NCI-H524 (cell line): ENCODE measurements at places on chromosomes 6 and 20.

DNA sequence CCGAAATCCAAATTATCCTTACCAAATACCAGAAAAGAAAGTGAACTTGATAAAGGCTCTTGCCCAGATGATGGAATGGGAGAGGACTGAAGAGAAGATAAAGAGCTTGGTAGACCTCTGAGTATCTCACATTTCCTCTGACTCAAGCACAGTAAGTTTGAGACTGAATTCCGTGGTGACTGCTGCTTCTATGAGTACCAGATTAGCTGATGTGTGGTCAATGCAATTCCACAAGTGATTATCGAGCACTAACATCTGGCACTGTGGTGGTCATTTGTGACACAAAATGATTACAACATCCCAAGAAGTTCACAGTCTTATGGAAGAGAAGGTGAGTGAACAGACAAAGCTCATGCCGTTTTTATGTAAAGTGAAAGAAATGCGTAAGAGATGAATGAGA, 2.6 kb upstream of the RPS6KA2 start:
- no peak for DNase-seq

- no peak for DNase-seq
Measured at GRCh38 chr6:159535656-159536350, 157.2 kb downstream of the SOD2 start.

DNA sequence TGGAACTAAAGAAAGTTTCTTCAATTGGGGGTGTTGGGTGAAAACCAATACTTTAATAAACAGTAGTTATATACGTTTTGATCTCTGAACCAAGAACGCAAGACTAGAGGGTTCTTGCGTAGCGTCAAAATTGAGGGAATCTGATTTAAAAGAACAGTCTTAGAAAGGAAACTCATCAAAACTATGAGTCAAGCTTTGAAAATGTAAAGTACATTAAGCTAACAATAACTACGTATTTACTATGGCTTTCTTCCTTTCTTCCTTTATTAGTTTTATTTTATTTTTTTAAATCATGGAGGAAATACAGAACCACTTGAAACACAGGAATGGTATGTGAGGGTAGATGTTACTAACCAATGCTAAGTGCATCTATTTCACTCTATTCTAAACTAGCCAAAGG, 287.0 kb upstream of the RSPO3 start:
- no peak for DNase-seq

DNA sequence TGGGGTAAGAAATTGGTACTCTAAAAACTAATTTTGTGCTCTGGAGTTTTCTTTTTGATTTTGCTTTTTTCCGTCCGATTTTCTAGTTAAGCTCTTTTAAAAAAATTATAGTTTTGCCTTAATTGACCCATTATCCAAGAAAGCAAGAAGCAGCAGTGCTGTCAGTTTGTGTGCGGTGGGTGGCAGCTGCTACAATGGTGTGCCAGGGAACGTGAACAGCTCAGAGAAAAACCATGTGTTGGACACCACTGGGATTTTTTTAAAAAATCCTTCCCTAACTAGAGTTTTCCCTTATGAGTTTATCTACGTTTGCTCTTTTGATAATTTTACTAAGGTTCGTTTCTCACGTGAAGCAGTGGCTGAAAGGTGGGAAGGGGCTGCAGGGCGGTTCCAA, 8.0 kb downstream of the MAP3K5 start:
- DNase-seq = no peak

DNA sequence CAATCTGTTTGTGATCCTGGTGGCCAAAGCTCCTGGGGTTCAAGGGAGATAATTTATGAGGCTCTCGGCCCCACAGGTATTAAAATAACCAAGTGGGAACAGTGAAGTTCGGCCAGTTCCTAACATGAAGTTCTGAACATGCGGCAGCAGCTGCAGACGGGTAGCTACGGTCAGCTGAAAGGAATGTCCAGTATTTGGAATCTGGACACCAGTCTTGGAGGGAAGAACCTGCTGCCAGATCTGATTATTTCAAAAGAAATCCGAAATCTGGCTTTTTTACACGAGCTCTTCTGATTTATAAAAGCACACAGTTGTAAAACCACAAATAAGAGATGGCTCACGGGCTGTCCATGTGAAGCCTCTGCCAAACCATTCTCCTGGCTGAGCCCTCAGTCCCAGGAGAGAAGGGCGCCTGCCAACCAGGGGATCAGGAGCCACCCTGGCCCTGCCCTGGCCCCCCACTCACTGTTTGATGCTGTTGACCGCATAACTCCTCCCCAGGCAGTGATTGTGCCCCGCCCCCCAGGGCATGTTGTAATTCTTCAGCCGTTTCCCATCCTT, 28.2 kb upstream of the KCNB1 start:
- DNase-seq = no peak

- DNase-seq = no peak
Measured at GRCh38 chr6:147654103-147654845, 145.8 kb downstream of the SAMD5 start.

GRCh38 chr6:20467437-20467836, 65.8 kb downstream of the E2F3 start:
- DNase-seq = no peak

GRCh38 chr6:86030875-86031274, 388.2 kb upstream of the SYNCRIP start:
- no peak for DNase-seq

DNA sequence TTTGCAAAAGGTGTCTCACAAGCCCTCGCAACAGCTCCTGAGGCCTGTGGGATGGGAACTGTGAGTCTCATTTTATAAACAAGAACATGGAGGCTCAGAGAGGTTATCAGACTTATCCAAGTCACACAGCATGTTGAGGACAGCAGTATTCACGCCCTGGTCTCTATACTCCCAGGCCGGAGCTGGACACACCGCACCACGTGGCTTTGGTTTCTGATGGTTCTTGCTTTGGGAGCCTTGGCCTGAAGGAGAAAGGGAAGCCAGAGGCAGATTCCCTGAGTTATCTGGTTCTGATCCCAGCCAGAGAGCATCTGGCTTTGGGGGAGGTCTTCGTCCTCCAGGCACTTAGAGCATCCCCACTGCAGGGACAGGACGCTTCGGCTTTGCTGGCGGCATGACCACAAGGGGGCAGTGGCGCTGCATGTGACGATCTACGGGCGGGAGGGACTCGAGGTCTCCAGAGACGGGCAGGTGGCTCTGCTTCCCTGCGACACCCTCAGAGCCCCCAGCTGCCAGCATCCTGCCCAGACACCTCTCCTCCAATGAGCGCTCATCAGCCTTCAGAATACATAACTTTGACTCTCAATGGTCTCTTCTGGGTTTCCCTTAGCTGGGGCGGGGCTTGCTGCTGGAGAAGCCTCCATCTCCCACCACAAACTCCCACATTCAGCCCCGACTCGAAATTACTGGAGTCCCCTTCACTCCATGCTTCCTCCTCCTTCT, 51.4 kb upstream of the SAYSD1 start:
- peak; percentile 89 for DNase-seq

- no peak for DNase-seq
Measured at GRCh38 chr20:32962053-32962452, 42.2 kb downstream of the SUN5 start.

GRCh38 chr20:63957690-63958441, 1.6 kb upstream of the UCKL1 start:
- DNase-seq = no peak

DNA sequence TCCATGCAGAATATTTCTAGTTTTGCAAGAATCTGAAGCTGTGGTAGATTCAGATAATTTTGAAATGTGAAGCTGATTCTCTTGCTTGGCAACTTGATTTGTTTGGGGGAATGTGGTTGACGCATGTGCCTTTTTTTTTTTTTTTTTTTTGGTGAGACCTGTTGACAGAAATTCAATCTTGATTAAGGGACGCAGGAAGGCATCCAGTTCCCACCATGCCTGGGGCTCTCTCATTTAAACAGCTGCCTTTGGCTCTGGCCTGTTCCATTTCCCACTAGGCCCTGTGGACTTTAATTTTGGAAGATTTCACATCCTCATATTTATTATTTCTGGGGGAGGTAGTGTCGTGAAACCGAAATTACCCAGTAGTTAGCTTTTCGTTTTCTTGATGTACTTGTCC, 8.6 kb downstream of the TPX2 start:
- no peak for DNase-seq

- peak; percentile 51 for DNase-seq
Measured at GRCh38 chr6:99905209-99906106, 88.6 kb downstream of the MCHR2 start.

GRCh38 chr6:47455533-47456209, 21.9 kb upstream of the CD2AP start:
- DNase-seq = no peak
